Left kidney (tissue), 8 donors: ENCODE measurements at places on chromosomes 1 and 21.

- no peak for DNase-seq
Measured at GRCh38 chr21:46148106-46148505, 7.3 kb downstream of the FTCD start.

- DNase-seq: peak; percentile 17
Measured at GRCh38 chr1:180358649-180359048, 128.6 kb downstream of the LHX4 start.

GRCh38 chr1:45381243-45381642 is 41.0 kb upstream of the MUTYH start:
- DNase-seq: no peak

DNA sequence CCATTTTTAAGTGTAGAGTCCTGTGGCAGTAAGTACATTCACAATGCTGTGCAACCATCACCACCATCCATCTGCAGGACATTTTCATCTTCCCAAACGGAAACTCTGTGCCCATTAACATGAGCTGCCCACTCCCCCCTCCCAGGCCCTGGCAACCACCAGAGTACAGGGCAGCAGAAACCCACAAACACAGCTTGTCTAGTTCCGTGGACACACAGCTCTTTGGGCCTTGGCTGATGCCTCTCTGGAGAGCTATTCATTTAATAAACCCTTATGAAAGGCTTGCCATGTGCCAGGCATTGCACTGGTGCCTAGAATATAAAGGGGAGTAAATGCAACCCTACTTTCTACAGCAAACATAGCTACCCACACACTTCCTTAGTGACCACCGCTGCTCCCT is 28.0 kb downstream of the STUM start:
- DNase-seq: no peak

DNA sequence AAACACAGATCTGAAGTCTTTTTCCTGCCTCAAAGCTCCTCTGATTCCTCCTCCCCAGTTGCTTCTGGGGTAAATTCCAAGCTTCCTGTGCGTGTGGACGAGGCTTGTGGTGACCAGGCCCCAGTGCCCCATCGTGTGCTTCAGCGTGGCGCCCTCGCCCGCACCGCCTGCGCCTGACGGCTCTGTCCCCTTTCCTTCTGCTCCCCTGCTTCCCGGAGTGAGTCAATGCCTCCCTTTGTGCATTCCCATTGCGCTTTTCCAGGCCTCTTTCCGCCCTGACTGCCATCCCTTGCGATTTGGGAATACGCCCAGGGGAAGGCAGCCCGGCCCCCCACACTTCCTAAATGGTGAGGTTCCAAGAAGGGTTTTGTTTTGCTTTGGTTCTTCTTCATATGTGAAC is 36.3 kb downstream of the FAAP20 start:
- no peak for DNase-seq

- no peak for DNase-seq
Measured at GRCh38 chr1:4734791-4735190, 80.4 kb downstream of the AJAP1 start.

DNA sequence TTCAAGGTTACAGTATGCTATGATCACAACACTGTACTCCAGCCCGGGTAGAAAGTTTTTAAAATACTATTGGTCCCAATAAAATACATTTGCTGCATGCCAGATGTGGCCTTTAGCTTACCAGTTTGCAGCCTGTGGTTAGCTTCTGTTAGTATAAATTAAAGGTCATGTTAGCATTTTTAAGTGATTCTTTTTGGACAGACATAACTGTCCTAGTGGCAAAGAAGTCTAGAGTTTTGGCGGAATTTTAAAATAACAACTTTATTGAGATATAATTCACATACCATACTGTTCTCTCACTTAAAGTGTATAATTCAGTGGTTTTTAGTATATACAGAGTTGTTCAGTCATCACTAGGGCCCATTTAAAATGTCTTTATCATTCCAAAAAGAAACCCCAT is 24.3 kb upstream of the TMEM39B start:
- no peak for DNase-seq

DNA sequence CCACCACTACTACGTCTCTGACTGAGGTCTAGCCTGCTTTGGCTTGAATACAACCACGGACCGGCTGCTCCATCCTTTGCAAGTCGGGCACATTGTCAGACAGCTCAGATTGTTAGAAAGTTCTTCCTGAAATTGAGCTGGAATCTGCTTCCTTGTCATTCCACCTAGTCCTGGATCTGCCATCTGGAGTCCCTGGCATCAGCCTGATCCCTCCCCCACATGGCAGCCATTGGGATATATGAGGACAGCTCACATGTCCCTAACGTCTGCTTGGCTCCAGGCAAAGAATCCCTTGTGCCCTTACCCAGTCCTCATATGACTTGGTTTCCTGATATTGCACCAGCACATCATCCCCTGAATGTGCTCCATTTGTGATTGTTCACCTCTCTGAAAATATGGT is 56.3 kb upstream of the SYT6 start:
- no peak for DNase-seq
